ENCODE measurements at places on chromosomes 7 and 10.
A peak's percentile ranks its signal among the peaks of the same experiment; 100 is the strongest.

DNA sequence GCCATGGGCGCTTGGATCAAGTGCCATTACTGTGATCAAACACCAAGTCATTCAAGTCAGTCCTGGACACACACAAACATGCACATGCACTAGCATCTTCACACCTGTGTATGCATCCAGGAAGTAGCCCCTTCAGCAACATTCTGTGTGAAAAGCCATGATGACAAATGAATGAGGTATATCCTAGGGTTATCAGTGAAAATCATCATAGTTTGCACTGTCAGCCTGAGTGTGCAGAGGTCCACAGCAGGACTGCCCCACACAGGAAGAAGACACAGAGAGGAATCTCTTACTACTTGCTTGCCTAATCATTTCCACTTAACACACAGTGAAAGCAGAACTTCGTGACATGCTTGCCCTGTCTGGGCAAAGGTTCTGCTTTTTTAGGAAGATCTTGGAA, 184.0 kb upstream of the ADO start:
- DNase-seq: no peak

DNA sequence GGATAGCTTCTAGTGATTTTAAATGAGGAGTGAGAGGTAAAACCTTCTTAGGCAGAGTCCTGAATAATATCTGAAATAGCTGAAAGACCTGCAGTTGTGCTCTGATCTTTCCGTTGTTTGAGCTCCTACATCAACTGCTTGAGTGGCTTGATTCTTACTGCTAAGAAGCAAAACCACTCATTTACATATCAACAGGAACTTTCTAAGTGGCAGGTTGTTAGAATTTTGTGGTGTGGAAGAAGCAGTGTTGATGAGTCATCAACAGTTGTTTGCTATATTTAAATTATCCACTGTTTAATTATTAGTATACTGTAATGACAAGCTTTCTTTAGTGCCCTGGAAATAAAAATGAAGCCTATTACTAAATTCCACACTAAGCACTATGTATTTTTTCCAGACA, 689.5 kb downstream of the DNAJB9 start:
- no peak for DNase-seq

GRCh38 chr10:15381420-15381819, 10.3 kb upstream of the FAM171A1 start:
- no peak for DNase-seq

GRCh38 chr7:157494506-157495176, 157.8 kb downstream of the DNAJB6 start:
- no peak for DNase-seq

DNA sequence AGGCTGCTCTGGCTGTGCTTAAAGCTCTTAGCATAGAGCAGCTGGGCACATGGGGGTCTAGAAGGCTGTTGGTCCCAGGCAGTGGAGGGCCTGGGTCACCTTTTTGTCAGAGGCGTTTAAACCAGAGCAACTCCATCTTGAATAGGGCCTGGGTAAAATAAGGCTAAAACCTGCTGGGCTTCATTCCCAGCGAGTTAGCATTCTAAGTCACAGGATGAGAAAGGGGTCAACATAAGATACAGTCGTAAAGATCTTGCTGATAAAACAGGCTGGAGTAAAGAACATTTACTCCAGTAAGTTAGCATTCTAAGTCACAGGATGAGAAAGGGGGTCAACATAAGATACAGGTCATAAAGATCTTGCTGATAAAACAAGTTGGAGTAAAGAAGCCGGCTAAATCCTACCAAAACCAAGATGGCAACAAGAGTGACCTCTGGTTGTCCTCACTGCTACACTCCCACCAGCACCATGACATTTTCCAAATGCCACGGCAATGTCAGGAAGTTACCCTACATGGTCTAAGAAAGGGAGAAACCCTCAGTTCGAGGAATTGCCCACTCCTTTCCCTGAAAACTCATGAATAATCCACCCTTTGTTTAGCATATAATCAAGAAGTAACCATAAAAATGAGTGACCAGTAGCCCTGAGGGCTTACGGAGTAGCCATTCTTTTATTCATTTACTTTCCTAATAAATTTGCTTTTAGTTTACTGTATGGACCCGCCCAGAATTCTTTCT, 96.8 kb upstream of the PCBD1 start:
- DNase-seq: no peak

GRCh38 chr10:13143766-13144165, 17.6 kb upstream of the MCM10 start:
- no peak for DNase-seq

DNA sequence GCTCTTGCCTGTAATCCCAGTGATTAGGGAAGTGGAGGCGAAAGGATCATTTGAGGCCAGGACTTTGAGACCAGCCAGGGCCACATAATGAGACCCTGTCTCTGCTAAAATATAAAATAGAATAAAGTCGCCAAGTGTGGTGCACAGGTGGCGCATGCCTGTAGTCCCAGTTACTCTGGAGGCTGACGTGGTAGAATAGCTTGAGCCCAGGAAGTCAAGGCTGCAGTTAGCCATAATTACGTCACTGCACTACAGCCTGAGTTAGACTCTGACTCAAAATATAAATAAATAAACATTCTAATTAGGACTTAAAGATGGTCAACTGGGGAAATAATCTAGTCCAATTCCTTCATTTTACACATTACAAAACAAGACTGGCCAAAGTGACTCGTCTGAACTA, 768 bp downstream of the CHCHD2 start:
- peak; percentile 64 for DNase-seq

- no peak for DNase-seq
Observed at GRCh38 chr7:68601826-68602225, 996.4 kb upstream of the AUTS2 start.
